ENCODE measurements at places on chromosomes 3 and 15.

DNA sequence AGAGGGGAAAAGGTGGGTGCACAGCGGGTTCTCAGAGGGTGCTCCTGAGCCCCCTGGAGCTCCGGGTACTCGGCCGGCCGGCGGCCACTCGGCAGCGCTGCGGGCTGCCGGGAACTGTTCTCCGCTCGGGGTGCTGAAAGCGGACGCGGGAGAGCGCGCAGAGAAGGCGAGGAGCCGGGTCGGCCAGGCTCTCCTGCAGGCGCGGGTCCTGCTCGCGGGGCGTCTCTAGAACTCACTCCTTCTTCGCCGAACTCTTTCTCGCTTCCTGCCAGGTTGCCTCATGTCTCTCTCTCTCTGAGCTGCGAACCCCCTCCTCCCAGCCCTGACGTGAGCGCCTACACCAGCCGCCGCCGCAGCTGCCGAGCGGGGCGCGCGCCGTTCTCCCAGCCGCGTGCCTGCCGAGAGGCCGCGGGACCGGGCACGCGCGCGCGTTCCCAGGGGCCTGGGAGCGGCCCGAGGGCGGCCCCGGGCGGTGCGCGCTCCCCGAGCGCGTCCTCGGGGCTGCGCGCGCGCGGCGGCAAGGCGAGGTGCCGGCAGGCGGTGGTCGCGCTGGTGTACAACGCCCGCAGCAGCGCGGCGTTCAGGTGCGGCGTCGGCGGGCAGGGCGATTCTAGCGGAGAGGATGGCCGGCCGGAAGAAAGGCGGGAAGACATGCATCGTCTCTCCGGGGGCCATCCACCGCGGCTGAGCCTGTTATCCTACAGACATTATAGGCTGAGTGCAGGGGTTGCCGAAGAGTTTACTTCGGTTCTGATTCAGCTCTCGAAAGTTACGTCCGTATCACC, at the start of gene PEX5L:
PEX5L (minus strand) TSS at position 267 of the 785 bp plus-strand sequence. CDS start 338 bp downstream, outside the sequence.
- no peak for DNase-seq

- DNase-seq: no peak
These were observed 57.4 kb downstream of the LRTM1 start for GRCh38 chr3:54870423-54870822.

GRCh38 chr3:26368312-26368711, 254.3 kb upstream of the LRRC3B start:
- DNase-seq: no peak

DNA sequence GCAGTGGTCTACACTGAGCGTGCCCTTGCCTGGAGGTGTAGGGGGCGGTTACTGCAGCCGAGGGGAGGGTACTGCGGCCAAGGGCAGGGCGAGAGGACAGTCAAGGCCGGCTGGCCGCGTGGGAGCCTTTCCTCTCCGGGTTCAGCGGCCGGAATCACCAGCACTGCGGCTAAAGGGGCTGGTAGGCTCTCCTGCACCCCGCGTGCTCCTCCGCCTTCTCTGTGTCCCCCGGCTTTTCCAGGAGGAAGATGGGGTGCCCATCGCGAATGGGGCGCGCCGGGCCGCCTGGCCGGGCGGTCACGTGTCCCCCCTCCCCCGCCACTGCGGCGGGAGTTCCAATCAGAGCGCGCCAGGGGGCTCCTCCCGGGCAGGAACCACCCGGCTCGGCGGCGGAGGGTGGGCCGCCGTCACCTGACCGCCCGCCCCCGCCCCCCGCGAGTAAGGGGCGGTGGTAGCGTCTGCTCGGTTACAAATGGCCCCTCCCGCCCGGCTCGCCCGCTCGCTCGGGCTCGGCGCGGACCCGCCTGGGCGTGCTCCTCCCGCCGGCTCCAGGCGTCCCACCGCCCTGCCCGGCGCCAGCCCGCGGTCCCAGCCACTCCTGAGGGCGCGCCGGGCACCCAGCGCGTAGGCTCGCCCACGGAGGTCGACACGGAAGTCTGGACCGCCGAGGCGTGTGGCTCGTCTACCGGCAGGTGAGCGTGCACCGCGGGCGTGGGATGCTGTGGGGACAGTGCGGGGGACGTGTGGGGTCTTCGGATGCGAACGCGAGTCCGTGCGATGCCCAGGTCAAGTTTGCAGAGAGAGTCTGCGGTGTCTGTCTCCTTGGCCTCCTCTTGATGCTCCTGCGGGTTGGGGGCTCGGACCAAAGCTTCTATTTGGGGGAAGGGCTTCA, 242.6 kb upstream of the TOPAZ1 start:
- DNase-seq: no peak

GRCh38 chr3:159929171-159930141, 59.2 kb upstream of the IL12A start:
- DNase-seq: no peak

DNA sequence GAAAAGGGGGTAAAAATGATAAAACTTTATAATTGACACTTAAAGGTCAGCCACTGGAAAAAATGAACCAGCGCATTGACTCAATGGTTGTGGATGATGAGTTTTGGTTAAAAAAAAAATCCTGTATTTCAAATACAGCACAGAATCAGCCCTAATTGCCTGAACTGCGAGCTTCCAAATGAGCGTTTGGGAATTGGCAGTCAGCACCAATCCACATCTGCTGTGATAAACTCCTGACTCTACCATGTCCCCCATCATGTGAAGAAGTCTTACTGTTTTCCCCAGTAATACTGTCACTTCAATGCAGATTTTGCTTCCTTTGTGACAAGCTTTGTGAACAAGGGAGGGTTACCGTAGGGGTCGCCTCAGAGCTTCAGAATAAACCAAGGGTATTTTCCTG, 235.4 kb downstream of the EBLN2 start:
- DNase-seq: no peak

DNA sequence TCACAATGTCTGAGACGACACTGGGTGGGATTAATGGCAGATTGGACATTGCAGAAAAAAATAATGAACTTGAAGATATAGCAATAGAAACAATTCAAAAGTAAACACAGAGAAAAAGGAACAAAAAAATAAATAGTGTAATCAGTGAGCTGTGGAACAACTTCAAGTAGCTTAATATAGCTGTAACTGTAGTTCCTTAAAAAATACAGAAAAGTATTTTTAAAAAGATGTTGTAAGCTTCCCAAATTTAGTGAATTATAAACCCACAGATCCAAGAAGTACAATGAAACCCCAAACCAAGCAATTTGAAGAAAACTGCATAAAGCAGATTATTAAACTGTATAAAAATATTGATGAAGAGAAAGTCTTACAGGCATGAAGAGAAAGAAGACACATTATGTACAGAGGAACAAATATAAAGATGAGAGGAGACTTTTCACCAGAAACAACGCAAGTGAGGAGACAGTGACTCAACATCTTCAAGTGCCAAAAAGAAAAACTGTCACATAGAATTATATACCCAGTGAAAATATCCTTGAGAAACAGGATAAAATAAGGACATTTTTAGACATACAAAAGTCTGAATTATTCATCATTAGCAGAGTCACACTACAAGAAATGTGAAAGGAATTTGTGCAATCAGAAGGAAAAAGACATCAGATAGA, 176.4 kb downstream of the NFKBIZ start:
- no peak for DNase-seq

GRCh38 chr3:57078344-57078634, 17.8 kb downstream of the SPATA12 start:
- no peak for DNase-seq

DNA sequence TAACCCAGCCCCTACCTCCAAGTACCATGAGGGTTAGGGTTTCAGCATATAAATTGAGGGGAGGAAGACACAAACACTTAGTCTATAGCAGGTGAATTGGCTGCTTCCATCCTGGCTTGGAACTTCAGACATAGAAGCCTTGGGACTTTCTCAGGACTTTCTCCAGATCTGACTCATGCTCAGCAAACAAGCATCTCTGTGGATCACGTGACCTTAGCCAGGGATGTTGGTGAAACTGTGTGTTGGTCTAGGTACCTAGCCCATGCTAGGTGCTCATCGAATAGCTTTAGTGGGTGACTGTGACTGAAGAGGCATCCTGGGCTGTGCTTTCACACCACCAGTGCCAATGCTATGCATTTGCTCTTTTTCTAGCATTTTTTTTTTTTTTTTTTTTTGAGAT, 58.9 kb downstream of the CD47 start:
- no peak for DNase-seq

GRCh38 chr3:42289026-42289425, 23.0 kb upstream of the CCK start:
- no peak for DNase-seq

DNA sequence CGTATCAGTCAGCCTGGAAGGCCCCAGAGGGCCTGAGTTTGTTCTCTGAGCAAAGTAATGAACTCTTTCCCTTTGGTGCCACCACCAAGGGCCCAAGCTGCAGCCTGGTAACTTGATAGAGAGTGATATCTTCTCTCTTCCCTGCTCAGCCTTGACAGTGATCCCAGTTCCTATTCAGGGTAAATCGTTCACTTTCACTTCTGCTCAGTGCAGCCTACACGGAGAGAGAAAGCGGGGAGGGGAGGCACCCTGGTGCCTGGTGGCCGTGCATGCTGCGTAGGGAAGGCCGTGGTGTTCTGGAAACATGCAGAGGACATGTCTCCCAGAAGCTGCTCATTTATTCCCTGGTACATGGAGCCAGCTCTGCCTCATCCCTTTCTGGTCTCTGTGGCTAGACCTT, 54.9 kb downstream of the KIF9 start:
- no peak for DNase-seq

GRCh38 chr3:72185549-72186399, 400.8 kb upstream of the PROK2 start:
- no peak for DNase-seq

DNA sequence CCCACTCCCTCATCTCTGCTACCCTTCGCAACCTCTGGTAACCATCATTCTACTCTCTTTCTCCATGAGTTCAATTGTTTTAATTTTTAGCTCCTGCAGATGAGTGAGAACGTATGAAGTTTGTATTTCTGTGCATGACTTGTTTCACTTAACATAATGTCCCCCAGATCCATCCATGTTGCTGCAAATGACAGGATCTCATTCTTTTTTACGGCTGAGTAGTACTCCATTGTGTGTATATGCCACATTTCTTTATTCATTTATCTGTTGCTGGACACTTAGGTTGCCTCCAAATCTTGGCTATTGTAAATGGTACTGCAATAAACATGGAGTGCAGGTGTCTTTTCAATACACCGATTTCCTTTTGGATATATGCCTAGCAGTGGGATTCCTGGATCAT, 12.1 kb downstream of the GALK2 start:
- no peak for DNase-seq

GRCh38 chr3:25572336-25572735, 92.4 kb downstream of the TOP2B start:
- no peak for DNase-seq

- DNase-seq: no peak
These were observed 136.2 kb downstream of the TJP1 start for GRCh38 chr15:29686079-29686425.

- DNase-seq: no peak
These were observed 10.4 kb downstream of the TNK2 start for GRCh38 chr3:195897853-195898415.

GRCh38 chr15:61116825-61117224, 112.3 kb downstream of the RORA start:
- no peak for DNase-seq

- DNase-seq: no peak
These were observed 74.1 kb upstream of the POMGNT2 start for GRCh38 chr3:43180027-43180426.

DNA sequence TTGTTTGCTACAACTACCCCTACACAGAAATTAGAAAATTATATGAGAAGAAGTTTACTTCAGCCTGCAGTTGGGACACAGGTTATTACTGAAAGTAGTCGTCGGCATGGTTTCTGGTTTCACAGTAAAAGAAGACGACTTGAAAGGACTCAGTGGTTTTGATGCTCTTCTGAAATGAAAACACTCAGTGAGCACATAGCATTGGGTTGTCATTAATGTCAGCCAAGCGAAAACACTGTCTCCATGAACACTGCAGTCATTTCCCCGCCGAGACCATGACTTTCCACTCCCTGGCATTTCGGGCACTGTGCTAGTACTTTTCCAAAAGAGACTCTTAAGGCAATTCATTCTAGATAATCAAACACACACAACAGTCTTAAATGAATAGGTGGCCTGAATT, 69.2 kb upstream of the ICE2 start:
- no peak for DNase-seq

DNA sequence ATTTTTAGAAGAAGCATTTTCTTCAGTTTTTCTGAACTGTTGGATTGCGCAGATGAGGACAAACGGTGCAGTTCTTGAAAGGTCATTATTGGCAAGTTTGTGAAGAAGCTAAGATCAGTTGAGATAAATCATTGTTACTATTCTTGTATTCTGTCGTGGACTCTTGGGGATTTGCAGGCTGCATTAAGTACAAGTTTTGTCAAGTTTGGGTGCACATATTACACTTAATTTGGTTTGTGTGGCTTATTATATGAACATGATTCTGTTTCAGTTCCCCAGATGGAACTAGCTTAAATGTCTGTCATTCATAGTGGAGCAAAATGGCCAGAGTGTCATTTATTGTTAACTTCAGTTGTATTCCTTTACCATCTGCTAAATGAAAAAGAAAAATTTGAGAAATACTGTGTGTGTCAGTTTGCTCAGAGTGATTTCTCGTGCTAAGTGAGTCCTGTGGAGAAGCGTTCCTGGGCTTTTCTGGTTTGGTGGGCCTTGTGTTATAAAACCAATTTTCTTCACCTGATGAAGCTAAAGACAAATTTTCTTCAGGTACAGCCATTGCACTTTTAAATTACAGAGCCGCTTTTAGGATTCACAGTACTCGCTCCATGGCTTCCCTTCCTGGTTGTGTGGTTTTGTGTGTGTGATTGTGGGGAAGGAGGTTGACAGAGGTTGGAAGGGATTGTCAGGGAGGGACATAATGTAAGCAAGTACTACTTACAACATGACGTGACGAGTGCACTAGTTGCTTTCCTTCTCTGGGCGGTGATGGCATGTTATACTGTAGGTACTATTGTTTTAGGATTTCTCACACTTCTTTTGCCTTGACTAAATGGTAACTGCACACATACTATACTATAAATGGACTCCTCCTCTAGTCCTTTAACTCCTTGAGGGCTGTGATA, 1.7 kb downstream of the AKAP13 start:
- no peak for DNase-seq

DNA sequence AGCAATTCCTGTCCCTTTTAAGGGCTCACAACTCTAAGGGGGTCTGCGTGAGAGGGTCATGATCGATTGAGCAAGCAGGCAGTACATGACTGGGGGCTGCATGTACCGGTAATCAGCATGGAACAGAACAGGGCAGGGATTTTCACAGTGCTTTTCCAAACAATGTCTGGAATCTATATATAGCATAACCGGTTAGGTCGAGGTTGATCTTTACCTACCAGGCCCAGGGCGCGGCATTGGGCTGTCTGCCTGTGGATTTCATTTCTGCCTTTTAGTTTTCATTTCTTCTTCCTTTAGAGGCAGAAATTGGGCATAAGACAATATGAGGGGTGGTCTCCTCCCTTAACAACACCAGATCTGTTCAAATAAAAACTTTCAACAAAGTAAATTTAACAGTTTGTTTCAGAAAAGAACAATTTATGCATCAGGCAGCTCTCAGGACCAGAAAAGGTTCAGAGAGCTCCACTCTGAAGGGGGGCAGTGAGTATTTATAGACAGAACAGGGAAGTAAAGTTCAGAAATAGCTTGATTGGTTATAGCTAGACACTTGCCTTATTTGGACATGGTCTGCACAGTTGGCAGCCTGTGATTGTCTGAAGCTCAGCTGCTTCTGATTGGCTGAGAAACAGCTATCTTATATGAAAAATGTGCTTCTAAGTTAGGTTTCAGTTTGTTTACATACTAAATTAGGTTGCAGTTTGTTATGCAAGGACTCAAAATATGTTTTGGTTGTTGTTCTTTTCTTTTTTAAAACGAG, 17.2 kb upstream of the B4GALT4 start:
- DNase-seq: no peak

GRCh38 chr3:77539677-77540076, 499.8 kb downstream of the ROBO2 start:
- DNase-seq: no peak
